ENCODE measurements at places on chromosomes 7 and 10.

DNA sequence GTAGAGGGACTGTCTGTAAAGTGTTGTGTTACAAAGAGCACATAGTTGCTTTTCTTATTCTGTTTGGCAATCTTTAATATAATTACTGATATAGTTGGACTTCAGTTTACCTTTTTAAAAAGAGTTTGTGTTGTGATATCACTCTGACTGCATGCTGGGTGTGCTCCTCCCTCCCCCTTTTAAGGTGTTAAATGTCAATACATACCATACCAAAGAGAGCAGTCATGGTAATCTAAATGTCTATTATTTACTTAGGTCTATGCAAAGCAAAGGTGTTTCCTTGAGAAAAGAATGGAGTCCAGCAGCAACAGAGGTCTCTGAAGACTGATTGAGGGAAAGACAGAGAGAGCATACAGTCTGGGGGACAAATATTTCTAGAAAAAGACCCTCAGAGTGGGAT lies 275.1 kb upstream of the NRP1 start:
- DNase-seq: no peak

- DNase-seq: no peak
Observed at GRCh38 chr7:44103923-44104859, at the start of gene AEBP1. TSS of gene AEBP1 (plus strand) at chr7:44104345. CDS start at chr7:44104666, 321 bp downstream.

DNA sequence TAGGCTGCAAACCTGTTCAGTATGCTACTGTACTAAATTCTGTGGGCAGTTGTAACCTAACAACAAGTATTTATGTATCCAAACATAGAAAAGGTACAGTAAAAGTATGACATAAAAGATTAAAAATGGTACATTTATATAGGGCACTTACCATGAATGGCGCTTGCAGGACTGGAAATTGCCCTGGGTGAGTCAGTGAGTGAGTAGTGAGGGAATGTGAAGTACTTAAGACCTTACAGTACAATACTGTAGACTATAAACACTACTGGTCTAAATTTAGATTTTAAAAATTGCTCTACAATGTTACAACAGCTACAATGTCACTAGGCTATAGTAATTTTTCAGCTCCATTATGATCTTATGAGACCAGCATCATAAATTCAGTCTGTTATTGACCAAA lies 146.0 kb upstream of the GNAI1 start:
- peak; percentile 72 for DNase-seq

- no peak for DNase-seq
Observed at GRCh38 chr10:1141701-1142100, 85.5 kb downstream of the WDR37 start.

DNA sequence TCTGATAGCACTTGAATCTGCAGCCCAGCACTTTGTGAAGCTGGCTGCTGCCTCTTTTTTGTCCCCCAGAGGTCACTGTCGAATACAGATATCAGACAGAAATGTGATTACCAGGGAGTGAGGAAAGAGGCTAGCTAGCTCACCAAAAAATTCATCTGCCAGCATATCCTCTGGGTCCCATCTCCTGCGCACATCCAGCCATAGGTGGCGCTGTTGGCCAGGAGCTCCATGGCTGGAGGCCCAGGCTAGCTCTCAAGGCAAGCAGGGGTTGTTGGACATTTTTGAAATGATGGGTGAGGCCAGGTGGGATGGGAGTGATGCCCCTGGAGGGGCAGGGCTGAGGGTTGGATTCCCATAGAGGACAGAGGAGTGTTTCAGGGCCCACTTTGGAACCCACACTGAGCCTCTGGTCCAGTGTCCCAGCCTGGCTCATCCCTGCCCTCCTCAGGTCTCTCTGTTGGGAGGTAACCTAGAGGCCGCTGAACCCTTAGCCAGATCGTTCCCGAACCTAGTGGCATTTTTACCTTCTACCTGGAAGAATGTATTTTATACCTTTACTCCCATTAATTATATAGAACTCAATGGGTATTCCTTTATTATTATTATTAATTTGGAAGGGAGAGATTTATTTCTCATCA lies 14.8 kb downstream of the DPCD start:
- DNase-seq: no peak

- DNase-seq: no peak
Observed at GRCh38 chr10:121104476-121105111, 253.4 kb downstream of the WDR11 start.

DNA sequence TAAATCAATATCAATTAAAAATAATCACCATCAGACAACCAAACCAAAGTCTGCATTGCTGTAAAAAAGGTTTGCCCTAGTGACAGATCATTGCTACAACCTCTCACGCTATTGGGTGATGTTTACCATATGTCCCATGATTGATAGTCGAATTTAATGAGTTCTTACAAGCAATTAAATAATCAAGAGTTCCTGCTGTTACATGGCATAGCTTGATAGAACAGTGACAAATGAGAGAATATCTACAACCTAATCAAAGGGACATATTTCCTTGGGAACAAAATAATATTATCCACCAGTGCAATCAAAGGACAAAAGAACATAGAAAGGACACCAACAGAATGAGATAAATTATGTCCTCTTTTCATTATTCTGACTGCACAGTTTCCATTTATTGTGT lies 387.4 kb downstream of the ETV1 start:
- no peak for DNase-seq

DNA sequence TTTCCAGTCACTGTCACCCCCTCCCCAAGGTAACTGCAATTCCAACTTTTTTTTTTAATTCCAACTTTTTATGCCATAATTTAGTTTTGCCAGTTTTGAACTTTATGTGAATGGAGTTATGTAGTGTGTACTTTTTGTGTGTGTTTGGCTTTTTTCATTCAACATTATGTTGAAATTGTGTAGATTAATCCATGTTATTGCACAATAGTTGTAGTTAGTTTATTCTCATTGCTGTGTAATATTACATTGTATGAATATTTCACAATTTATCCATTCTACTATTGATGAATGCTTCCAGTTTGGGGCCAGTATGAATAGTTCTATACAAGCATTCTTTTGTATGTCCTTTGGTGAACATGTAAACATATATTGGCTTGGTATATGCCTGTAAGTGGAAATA lies 32.5 kb downstream of the MXI1 start:
- no peak for DNase-seq

DNA sequence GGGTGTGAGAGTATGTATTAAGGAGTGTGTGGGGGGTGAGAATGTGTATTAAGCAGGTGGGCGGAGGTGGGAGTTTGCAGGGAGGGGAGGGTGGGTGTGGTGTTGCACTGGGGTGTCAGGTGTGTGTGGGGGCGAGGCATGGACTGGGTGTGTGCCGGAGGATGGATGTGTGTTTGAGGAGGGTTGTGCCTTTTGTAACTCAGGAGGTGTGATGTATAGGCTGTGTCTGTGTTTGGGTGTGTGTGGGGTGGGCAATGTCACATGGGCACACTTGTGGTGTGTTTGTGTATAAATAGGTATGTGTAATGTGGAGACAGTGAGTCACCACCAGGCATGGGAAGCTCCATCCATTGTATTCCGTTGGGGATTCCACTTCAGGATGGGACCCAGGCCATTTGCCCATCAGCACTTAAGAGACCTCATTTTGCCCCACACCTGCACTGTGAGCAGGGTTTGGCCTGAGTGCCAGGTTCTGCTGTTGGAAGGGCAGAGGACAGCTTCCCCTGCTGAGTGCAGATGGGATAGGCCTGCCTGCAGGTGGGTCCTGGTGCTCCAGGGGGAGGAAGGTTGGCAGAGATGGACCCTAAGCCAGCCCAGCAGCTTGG lies 5.8 kb downstream of the UNC5B start:
- DNase-seq: no peak

- DNase-seq: no peak
Observed at GRCh38 chr7:95099106-95099505, 191.7 kb downstream of the PPP1R9A start.

GRCh38 chr7:28848906-28849305 lies 109.2 kb downstream of the TRIL start:
- no peak for DNase-seq

All from AG04449 (cell line).